ENCODE measurements at places on chromosomes 12 and 14.

DNA sequence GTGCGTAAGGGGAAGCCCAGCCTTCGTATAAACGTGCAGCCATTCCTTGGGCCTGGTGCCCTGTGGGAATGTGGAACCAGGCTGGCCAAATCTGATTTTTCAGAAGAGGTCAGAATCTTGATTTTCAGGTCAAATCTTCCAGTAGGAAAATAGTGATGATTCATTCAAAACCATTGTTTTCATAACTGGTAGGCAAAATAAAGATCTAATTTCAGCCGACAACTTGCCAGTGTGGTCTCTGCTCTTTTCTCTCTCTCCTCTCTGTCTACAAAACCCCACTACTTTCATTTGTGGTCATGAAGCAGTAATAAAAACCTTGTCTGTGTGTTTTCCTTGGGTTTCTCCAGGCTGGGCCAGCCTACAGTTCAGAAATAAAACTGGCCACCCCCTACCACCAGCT, 135.1 kb downstream of the RBM19 start:
- no peak for DNase-seq

- DNase-seq, result no peak
Measured at GRCh38 chr14:96881713-96882112, 84.5 kb downstream of the VRK1 start.

DNA sequence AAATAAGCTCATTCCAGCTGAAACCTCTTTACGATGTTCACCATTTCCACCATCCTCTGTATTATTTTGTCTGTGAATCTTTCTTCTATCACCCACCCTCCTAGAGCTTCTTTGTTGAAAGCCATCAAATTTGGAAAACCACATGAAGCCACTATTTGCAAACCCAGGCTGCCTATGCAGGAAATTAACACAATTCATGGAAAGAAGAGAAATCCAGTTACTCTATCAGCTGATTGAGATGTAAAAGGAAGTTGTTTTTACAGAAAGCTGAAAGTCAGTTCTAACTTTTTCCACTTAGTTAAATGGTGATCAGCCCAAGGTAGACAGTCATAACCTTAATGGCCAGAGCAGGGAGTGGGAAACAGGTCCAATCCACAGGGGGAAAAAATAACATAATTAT, 6.6 kb downstream of the RHOJ start:
- DNase-seq, result no peak

DNA sequence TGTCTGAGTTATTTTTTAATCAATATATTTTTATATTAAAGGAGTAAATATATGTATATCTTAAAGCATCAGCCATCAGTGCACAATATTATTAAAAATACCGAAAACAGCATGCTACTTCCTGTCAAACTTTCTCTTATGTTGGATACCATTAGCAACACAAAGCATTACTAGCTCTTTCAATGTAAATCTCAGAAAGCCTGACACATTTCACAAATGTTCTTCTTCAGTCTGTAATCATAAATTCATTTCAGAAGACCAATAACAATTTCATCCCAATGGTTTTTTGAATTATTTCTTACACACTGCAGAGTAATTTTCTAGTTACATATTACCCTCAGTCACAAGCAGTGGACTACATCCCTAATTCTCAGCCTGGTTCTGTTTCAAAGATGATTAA, 226.9 kb downstream of the LRRK2 start:
- DNase-seq, result no peak

GRCh38 chr14:69149461-69150244, 3.3 kb downstream of the DCAF5 start:
- no peak for DNase-seq

DNA sequence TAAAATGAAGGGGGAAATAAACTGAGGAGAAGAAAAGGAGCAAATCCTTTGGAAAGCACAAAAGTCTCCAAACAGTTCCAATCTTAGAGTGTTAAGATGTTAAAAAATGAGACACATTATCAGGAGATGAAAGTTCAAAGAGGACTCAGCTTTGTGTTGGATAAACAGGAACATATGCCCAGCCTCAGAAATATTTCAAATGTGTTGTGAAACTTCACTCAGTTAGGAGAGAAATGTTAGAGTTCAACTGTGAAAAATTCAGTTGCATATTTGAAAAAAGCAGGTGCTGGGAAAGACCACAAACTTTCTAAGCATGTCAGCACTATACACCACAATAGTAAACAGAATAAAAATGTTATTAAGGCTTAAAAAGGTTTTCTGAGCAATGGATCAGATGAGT, 136.8 kb upstream of the PRKD1 start:
- no peak for DNase-seq

DNA sequence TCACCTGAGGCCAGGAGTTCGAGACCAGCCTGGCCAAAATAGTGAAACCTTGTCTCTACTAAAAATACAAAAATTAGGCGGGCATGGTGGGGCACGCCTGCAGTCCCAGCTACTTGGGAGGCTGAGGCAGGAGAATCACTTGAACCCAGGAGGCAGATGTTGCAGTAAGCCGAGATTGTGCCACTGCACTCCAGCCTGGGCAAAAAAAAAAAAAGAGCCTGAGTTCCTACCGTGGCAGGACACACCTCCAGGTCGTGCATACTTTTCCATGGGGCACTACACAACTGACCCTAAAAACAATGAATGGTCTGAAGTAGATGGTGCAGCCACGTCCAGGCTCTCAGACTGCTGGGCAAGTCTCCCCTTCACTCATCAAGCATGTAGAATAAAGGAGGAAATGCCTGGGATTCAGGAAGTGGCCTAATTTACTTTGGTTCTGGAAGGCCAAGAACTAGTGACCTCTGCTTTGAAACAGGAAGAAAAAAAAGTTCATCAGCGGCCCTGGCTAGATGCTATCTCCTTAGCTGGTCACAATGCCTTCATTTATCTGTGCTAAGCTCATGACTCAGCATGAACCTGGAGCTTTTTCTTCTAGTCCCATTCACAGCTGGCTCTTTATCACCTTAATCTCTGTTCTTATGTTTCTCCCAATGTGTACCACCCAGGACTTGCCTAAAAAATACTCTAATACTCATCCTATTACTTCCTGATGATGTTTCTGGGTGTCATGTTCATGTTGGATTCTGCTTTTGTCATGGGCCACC, 55.8 kb upstream of the OR6J1 start:
- no peak for DNase-seq

DNA sequence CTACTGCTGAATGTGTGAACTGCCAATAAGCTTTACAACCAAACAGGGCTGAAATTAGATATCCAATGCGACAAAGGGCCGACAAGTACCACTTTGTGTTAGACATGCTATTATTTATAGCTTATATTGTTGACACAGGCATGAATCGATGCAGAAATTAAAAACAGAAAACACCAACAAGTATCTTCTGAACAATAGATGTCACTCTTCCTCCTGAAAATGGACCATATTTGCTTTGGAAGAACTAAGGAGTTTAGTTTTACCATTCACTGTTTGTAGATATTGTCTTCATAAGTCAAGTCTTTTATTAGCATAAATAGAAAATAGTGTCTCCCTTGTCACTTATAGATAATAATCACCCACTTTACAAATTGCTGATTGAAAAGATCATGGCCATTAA, 86.5 kb downstream of the LRIG3 start:
- no peak for DNase-seq

DNA sequence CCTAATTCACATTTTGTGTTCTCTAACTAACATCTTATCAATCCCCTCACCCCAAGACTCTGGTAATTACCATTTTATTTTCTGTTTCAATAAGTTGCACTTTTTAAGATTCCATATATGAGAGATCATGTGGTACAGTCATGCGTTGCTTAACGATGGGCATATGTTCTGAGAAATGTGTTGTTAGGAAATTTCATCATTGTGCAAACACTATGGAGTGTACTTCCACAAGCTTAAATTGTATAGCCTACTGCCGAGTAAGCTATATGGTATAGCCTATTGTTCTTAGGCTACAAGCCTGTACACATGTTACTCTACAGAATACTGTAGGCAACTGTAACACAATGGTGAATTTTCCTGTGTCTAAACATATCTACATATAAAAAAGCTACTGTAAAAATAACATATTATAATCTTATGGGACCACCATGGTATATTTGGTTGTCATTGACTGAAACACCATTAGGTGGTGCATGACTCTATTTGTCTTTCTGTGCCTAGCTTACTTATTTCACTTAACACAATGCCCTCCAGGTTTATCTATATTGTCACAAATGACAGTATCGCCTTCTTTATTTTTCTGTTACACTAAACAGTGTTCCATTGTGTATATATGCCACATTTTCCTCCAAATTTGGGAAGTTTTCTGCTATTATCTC, 473.4 kb upstream of the LMO3 start:
- DNase-seq, result no peak

- DNase-seq, result no peak
Measured at GRCh38 chr12:52438305-52439301, 4.4 kb upstream of the KRT75 start.

GRCh38 chr14:105850853-105851581, 324.6 kb downstream of the TMEM121 start:
- no peak for DNase-seq

- DNase-seq, result no peak
Measured at GRCh38 chr14:26794731-26795130, 196.9 kb upstream of the NOVA1 start.
